ENCODE measurements at places on chromosomes 12 and 14.

GRCh38 chr14:23409966-23410635 lies 2.0 kb upstream of the MYH6 start:
- DNase-seq = no peak

GRCh38 chr12:109811624-109811995 lies 21.6 kb downstream of the TRPV4 start:
- DNase-seq = no peak

DNA sequence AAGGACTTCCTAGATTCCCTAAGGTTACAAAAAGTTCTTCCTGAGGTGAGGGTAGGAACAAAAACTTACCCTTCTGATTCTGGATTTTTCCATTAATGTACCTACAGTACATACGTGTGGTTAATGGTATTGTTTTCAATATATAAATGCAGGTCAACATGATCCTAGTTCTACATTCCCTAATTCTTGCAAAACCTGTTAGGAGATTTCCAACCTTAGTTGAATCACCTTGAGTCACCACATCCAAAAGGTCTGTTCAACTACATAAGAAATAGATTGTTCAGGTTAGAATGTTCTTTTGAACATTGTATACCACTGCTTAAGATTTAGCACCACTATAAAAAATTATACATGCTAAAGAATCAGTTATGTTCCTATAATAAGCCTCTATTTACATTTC lies 118.9 kb downstream of the GARIN6 start:
- no peak for DNase-seq

DNA sequence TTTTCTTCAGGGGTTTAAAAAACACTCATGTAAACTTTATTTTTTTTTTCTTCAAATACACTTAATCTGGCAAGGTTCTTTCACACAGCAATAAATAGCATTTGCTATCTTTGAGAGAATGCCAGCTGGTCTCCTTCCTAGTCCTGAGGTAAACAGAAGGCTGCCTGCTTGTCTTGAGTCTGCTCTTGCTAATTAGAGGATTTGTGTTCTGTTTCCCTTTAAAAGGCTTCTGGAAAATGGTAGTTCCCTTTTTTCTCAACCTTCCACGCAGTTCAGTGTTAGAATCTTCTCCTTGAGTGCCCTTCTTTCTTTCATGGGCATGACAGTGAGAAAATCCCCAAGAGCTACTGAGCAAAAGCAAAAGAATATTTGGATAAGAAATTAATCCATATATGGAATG lies 92.3 kb upstream of the DCN start:
- no peak for DNase-seq

GRCh38 chr12:105522166-105522825 lies 191.8 kb downstream of the C12orf75 start:
- DNase-seq = no peak

- no peak for DNase-seq
These were observed 17.0 kb downstream of the NFYB start for GRCh38 chr12:104121001-104121400.

- DNase-seq = no peak
These were observed 197.4 kb upstream of the FRMD6 start for GRCh38 chr14:51454351-51454750.

- no peak for DNase-seq
These were observed 88.9 kb downstream of the MED13L start for GRCh38 chr12:116188581-116188980.

GRCh38 chr14:54138024-54138353 lies 181.4 kb upstream of the BMP4 start:
- DNase-seq = no peak

GRCh38 chr12:94429633-94430032 lies 30.0 kb downstream of the CEP83 start:
- DNase-seq = no peak

- DNase-seq = no peak
These were observed 16.6 kb upstream of the CCDC177 start for GRCh38 chr14:69591317-69591716.

- no peak for DNase-seq
These were observed 59.6 kb upstream of the EEA1 start for GRCh38 chr12:92988622-92989130.

DNA sequence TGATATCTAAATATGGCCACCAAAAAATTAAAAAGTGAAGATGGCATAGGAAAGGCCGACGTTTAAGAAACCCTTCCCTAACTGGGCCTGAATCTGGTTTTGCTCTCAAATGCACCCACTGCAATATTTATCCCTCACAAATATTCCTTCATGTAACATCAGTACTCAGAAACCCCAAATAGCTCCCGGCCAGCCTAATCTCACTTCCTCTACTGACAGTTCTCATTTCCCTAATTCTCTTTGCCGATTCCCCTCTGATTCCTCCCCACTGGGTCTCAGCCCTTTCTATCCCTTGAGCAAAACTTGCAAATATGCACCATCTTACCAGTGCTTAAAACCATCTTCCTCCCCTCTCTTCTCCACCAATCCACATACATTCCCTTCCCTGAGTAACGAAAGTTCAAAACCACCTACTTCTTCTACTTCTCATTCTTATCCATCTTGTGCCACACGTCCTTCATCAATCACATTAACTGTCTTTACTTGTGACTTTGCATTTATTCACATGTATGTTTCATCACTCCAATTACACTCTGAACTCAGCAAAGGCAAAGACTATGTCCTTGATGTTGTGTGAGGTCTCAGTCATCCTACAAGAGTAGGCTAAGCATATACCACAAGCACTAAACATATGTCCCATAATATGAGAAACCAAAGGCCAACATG lies 23.1 kb downstream of the KCNK10 start:
- DNase-seq = no peak

- no peak for DNase-seq
These were observed 129.2 kb upstream of the ARHGAP5 start for GRCh38 chr14:31947680-31948595.

- DNase-seq = no peak
These were observed 8.4 kb upstream of the MLEC start for GRCh38 chr12:120678572-120678971.

DNA sequence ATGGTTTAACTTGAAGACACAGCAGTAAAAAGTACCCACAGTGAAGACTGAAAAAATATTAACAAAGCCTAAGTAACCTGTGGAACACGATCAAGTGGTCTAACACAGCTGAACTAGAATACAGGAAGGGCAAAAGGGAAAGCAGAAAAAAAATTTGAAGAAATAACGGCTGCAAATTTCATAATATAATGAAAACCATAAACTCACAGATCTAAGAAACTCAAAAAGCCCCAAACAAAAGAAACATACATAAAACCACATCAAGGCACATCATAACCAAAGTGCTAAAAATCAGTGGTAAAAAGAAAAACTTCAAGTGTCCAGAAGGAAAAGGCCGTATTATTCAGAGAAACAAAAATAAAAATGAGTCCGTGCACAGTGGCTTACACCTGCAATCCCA lies 30.9 kb downstream of the SPPL3 start:
- DNase-seq = no peak

- DNase-seq = no peak
These were observed 36.9 kb downstream of the TTLL5 start for GRCh38 chr14:75697918-75698317.

- DNase-seq = no peak
These were observed 40.0 kb upstream of the NAP1L1 start for GRCh38 chr12:76124456-76124855.

Data from stimulated activated CD4-positive, alpha-beta T cell treated with anti-CD3 and anti-CD28 coated beads, Interleukin-4, amount 100 ng/mL, for 48 hours (primary cell).